HS-5 (cell line): ENCODE measurements at places on chromosomes 6 and 20.

GRCh38 chr20:1813674-1814635 is 81.3 kb upstream of the SIRPA start:
- no peak for DNase-seq

DNA sequence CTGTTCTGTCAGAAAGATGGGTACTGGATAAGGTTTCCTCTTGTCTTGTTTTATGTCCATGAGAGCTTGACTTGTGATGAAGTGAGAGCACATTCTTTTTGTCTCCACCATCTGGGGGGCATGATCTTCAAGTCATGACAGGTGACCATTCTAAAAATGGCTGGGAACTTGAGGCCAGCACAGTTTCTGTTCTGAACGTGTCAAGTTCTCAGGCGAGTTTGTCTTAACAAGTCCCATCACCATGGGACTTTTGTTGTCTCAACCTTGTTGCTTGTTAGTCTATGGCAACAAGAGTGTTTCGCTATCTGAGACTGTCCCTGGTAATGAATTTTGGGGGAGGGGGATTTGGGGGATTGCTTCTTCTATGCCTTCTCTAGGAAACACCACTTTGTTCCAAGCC is 25.6 kb upstream of the ENPP4 start:
- no peak for DNase-seq

DNA sequence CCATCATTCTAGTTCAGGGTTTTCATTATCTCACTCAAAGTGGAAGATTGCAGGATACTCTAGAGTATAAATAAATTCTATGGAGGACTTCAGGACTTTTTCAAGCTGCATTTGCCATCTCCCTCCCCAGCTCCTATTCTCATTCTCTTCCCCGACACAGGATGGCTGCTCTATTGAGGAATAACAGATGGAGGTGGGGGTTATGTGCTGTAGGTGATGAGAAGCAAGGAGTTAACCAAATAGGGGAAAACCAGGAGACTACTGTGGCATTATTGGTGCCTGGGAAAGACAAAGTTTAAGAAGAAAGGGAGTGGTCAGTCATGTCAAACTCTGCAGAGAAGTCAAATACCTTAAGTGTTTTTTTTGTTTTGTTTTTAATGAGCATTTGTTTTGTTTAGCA is 109.3 kb downstream of the GRIK2 start:
- DNase-seq = no peak

GRCh38 chr6:13854716-13855250 is 40.4 kb upstream of the MCUR1 start:
- no peak for DNase-seq

DNA sequence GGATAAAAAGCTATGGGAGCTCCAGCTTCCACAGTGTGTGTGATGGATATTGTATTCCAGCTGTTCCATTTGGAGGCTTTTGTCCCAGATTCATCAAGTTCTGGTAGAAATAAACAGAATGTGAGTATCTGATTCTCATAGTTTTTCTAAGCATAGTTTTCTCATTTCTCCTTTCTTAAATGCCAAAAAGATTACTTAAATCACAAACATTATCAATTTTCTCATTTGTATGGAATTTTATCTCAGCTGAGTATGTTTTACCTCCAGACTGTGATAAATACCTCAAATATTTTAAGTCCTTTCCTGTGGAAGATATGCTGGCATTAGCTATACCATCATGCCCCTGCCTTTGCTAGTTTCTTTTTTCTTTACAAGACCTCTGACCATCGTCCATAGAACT is 767.3 kb downstream of the TFAP2A start:
- DNase-seq = peak; percentile 65

DNA sequence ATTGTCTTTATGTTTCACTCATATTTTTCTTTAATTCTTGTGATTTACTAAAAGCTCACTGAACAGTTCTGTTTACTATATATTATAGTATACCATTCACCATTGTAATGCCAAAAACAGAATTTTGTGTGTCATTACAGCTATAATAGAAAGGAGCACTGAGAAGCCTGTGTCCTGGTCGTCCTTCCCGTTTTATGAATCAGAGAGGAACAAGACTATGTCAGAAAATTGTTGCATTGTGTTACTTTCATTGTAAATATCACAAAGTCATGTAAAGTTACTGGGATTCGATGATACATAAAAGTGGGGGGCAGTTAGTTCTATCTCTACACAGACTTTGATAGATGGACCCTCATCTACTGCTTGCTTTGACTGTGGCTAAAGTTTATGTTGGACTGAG is 145.1 kb downstream of the QKI start:
- DNase-seq = no peak

DNA sequence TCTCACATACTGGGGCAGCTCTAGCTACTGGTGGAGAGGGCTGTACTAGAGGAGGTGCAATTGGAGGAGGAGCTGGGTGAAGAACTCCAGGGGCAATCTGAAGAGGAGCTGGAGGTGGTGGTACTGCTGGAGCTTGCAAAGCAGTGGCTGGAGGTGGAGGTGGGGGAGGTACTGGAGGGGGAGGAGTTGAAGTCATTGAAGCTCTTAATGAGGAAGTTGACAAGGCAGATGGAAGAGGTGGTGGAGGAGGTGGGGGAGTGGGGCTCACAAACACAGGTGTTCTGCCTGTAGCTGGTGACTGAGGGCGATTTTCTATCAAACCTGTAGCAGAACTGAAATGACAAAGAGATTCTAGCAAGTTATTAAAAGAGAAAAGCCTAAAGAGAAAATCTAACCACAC is 77.6 kb downstream of the WASF1 start:
- DNase-seq = no peak
